ENCODE measurements at places on chromosomes 4 and X.

GRCh38 chrX:153569475-153569874 lies 29.5 kb downstream of the CCNQ start:
- DNase-seq, result no peak

DNA sequence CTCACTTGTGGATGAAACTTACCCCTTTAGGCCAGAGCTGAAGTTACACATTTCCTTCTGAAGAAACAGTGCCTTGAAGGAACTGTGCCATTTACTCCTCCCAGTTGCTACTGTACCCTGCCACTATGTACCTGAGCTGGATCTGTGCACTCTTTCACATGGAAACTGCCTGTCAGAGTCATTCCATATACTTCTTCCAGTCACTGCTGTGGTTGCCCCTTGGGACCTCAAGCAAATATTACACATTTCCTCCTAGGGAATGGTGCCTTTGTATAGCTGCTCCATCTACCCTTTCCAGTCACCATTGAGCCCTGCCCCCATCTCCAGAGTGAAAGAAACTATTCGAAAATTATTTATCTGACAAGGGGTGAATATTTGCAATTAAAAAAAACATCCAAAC lies 1328.3 kb downstream of the TECRL start:
- DNase-seq, result no peak

DNA sequence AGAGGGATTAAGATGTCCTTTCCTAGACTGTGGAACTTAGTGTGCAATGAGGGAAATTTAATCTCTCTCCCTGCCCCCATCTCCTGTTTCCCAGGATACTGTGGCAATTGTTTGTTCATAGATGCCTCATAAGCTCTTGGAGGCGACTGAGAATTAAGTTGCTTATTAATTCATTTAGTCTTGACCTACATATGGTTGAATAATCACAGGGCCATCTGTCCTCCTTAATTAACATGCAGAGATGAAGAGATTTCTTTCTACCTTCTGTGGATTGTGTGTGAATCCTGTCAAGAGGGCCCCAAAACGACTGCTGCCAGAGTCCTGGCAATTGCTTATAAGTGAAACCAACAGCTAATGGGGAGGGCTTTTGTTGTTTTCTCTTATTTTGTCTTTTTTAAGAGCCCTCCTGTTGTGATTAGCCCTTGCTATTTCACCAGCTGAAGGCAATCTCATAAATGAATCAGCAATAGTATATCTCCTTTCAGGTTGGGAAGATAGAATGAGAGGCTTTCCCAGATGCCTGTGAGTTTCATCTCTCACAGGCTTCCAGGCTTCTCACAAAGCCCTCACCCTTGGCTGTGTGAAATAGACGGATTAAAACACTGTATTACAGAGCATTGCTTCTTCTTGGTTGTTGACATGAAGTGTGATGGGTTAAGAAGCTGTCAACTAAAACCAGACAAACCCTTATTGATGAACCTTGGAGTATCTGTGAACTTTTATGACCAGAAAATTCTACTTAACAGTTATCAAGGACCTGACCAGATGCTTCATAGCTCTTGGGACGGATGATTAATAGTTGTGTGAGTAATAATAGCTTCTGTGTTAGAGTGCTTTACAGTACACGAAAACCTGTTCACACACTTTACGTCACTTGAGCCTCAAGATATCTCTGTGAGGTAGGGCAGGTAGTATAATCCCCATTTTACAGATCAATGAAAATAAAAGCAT lies 58.5 kb downstream of the PGRMC2 start:
- DNase-seq, result no peak

DNA sequence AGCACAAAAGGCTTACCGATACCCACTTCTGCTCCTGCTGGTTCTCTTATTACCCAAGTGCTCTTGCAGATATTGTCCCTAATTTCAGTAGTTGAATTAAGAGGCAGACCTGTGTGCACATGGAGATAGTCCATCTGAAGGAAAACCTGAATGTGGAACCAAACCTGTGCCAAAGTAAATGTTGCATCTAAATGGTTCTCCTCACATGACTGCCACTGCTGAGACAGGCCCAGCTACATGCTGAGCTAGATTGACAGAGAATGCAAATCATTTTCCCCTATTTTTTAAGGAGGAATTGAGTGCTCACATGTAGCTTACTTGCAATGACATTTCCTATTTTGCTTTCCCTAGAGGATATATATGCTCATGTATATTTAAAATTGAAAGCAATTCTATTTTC lies 609.1 kb upstream of the TECRL start:
- DNase-seq, result no peak

GRCh38 chr4:2792711-2793585 lies at the start of gene SH3BP2:
Gene SH3BP2, plus strand, starts transcription at chr4:2793085. Its CDS starts 27,533 bp downstream, at chr4:2820618.
- DNase-seq, result no peak

DNA sequence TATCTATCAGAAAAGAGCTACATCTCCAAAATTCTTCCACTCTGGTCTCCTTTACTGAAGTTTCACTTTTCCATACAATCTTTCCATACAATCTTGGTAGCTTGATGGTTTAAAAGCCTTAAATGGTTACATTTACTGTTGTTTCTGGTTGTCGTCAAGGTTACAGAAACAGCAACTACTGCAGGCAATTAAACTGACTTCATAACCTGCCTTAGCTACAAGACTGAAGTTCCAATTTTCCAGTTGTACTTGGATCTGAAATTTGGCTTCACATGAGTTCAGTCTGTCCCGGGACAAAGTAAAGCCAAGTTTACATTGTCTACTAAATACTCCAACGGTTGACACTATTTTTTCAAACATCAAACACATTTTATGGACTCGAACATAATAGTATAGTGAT lies 326.4 kb downstream of the ANKRD50 start:
- DNase-seq, result no peak

DNA sequence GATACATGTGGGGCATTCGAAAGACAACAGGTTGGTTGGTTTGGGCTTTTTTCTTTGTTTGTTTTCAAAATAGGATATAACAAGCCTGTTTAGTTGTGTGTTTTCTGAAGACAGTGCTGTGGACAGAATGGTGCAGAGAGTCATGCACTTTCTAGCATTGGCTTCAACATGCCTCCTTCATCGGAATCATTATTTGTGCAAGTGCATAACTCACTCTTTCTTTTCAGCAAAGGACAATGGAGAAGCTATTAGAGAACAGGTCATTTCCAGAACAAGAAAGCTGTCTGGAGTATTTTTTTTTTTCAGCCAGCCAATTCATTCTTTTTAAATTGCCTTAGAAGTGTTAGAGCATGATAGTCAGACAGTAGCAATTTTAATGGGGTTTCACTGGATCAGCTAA lies 225.8 kb downstream of the STK32B start:
- no peak for DNase-seq

DNA sequence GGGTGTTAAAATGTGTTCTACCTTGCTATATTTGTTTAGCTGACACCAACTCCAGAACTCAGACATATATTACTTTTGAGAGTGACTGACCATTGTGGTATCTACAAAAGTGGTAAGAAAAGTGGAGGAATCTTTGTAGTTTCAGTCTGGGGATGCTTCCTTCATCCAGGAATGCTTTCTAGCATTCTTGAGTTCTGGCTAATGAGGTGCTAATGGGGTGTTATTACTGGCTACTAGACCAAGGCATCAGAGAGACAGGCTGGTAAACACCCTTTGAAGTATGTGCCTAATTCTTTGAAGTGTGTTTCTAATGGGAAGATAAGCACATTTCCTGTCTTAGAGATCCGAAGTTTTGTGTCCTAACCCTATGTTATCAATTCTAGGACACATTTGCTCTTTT lies 310.4 kb downstream of the SPRY1 start:
- no peak for DNase-seq

DNA sequence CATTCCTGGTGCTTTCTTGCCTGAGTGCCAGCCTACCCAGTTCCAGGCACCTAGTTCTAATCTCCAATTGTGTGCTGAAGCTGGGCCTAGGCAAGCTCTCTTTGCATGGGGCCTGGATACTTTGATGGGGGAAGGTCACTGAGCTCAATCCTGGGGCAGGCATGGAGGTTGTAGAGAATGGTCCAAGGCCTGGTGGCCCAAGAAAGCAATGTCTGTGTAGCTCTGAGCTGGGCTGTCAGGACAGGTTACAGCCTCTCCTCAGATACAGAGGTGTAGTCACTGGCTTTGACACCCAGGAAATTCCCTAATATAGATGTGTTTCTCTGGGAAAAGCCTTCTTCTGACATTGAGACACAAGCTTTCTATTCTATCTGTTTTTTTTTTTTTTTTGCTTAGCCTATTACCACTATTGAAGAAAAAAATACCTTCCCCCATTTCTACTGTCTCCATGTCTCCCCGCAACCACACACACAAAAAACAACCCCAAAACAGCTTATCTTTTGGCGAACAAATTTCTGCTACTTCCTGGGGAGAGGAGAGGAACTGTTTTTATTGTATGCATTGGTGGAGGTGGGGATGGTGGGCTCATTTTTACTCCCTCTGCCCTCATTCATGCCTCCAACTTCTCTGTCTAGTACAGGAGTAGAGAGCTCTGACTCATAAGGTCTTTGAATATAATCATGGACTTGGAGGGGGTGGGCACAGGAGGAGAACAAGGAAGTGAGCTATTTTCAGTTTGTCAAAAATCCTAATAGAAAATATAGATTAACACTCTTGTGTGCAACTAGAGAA lies 66.7 kb upstream of the DHX15 start:
- no peak for DNase-seq

DNA sequence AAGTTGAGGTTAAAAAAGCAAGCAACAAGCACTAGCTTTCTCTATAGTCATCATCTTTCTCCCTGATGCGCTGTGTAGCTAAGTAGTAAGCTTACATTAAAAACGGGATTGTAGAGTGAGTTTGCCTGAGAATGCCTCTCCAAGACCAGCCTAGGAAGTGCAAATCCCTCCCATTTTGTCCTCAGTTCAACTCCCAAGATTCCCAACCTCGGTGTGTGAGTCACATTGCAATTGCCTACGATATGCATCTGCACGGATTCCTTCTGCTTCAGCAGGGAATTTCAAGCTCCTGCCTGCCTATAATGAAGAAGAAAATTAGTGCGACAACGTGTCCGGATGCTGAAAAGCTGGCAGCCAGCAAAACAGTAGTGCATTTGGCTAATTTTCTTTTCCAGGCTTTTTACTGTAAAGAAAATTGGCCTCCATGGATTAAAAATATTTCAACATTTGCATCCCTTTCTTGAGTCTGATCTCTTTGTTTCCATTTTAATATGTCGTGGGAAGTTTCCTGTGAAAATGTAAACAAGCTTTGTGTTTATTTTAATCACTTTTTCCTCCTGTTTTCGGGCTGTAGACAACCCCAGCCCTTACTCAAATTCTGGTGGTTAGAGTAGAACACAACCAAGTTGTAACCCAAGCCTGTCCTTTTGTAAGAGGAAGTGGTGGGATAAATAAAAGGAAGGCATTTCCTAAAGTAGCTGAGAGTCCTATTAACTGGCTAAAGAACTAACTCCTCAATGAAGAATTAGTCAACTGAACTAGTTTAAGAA lies 58.4 kb upstream of the TET2 start:
- no peak for DNase-seq

DNA sequence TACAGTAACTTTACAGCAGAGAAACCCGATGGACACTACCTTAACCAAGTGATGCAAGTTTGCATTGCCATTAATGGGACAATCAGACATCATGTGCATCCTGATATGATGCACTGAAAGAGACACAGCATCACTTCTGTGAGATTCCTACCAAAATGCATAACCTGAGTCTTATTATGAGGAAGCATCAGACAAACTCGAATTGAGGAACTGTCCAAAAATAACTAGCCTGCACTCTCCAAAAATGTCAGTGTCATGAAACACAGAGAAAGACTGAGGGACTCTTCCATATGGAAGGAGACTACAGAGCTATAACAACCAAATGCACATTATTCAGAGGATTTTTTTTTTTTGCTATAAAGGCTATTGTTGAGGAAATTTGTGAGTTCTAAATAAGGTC lies 66.6 kb upstream of the IQSEC2 start:
- no peak for DNase-seq

- no peak for DNase-seq
Observed at GRCh38 chr4:3220476-3221183, 28.3 kb upstream of the MSANTD1 start.

GRCh38 chr4:164188236-164188635 lies 565.7 kb upstream of the SMIM31 start:
- DNase-seq, result no peak

GRCh38 chr4:20844311-20844710 lies 144.1 kb downstream of the PACRGL start:
- DNase-seq, result no peak

DNA sequence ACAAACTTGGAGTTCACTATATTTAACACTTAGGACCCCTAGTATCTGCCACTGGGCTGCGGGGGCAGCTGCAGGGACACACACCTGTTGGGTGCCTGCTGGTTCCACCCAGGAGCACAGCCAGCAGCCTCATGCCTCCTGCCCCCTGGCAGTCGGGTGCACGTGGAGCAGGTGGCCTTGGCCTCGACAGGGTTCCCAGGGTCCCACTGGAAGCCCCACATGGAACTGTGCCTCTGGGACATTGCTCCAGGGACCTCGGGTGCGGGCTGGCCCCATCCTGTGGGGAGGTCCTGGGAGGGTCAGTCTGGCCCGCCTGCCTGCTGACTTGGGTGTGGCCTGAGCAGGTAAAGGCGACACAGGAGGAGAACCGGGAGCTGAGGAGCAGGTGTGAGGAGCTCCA lies 18.0 kb downstream of the TACC3 start:
- no peak for DNase-seq

DNA sequence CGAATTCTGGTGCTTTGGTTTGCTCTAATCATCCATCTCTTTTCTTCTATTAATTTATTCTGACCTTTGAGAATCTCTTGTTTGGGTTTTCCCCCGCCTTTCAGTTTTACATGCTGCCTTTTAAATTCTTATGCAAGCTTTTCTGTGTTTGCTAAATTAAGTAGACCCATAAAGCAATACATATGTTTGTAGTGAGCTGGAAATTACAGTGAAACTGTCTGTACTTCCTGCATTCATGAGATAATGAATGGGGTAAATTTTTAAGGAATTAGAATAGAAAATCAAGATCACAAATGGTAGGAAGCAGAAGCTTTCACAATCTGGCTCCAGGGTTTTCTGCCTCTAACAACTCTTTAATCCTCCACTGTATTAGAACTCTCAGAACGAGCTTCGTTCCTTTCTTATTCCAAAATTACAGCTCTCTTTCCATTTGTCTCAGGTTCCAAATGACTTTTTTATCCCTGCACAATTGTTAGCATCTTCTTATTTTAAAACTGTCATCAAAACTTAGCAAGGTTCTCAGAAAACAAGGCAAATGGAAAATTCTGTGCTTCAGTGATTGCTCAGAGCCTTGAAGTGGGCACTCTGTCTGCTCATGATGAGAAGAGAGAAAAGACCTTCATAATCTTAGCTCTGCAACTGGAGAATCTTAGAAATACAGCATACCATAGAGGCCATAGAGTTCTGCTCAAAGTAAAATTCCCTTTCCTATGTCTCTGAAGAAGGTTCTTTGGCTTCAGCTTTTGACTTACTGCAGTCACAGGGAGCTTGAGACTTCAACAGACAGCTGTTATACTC lies 108.2 kb downstream of the EGF start:
- DNase-seq, result no peak

GRCh38 chr4:121278811-121279368 lies 101.9 kb downstream of the QRFPR start:
- no peak for DNase-seq

GRCh38 chr4:164408831-164409230 lies 345.1 kb upstream of the SMIM31 start:
- DNase-seq, result no peak

GRCh38 chrX:14022019-14022418 lies 7.7 kb downstream of the GEMIN8 start:
- no peak for DNase-seq

- no peak for DNase-seq
Observed at GRCh38 chr4:41963105-41963504, 18.5 kb upstream of the DCAF4L1 start.

GRCh38 chr4:183129675-183130074 lies 30.6 kb downstream of the WWC2 start:
- DNase-seq, result no peak

Measured in stimulated activated CD8-positive, alpha-beta memory T cell treated with anti-CD3 and anti-CD28 coated beads, Interleukin-15, amount 100 ng/mL, for 24 hours (primary cell).